ENCODE measurements at places on chromosomes 6 and 20.
A peak's percentile ranks its signal among the peaks of the same experiment; 100 is the strongest.

DNA sequence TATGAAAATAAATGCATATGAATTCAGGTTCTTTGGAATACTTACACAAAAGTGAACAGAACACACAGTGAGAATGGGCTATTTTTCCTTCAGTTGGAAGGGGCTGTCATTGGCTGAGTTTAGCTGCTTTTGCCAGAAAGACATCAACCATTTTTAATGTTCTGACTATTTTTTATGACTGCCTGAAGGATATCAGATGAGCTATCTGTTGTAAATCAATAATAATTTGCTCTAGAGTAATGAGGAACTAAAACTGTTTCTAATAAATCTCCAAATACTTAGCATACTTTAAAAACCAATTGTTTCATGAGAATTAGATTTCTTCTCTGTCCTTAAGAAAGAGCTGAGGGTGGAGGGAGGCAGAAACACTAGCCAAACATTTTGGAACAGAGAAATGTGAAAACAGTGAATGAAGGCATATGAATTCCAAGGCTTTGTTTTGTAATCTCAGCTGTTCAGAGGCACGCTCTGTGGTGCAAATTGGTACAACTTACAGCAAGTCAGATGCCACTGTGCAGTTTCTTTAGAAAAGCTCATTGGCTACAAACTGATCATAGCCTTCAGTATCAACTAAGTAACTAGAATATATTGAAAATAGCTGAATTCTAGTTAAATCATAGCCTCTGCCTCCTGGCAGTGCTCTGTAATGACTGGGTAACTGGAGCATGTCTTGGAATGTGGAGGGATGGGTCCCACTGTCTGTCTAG, 228.9 kb upstream of the JAG1 start:
- DNase-seq: no peak

- DNase-seq: peak; percentile 57
Observed at GRCh38 chr6:166381733-166382499, 824 bp downstream of the MPC1 start.

DNA sequence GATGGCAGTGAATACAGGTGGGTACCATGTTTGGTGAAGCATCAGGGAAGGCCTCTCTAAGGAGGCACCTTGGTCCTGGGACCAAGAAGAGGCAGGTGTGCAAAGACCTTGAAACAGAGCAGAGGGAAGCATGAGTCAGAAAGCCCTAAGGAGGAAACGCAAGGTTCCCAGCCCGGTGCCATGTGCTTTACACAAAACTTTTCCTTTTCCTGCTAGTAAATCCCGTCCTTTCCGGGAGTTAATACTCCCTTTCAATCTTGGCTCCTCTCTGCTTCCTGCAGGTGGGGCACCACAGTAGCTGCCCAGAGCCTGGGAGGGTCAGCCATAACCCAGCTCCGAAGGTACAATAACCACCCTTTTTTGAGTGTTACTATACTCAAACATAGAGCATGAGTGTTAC, 19.4 kb upstream of the SLC23A2 start:
- no peak for DNase-seq

DNA sequence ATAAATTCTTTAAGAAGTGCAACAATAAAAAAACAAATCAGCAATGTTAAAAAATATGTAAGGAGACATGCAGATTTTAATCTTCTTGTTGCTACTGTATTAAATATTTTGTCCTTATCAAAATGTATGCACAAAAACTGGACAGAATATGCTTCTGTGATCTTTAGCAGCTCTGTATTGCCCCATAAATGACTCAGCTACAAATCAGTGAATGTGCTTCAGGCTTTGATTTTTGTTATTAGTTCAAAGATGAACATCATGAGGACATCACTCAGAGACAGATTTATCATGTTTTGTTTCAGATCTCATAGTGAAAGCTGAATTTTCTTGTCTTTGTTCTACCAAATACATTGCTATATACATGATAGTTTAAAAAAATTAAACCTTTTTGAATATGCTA, 312.4 kb downstream of the GRIK2 start:
- no peak for DNase-seq

DNA sequence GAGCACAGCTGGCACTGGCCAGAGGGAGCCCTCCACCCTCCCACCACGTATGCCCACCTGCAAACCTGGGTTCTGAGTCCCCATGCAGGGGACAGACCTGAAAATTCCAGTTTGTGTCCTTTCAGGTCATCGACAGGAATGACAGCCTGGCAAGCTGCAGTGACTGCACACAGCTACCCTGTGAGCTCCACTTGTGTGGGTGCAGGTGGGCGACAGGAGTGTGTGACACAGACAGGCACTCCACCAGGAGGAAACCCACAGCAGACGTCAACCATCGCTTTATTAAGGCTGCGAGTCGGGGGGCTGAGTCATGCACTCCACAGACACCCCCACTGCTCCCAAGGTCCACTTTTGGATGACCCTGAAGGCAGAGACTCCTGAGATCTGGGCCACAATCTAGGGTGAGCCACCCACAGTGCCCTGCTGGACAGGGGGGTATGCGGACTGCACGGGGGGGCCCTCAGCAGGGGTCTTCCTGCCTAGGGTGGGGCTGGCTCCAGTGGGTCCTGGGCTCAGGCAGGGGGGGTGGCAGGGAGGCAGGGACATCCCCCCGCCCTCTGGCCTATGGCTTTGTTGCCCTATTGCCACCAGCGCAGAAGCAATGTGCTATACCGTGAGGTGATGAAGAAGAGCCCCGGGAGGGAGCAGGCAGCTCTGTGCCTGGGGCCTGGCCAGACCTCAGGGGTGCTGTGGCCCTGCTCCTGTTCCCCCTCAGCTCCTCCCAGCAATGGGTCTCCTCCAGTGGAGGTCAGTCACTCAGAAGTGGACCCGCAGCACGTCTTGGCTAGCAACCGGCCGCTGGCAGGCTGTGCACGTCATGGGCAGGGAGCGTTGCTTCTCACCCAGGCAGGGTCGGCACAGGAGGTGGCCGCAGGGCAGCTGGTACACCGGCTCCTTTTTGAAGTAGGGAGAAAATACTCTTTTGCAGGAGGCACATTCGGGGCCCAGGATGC, 25.1 kb upstream of the AVP start:
- no peak for DNase-seq

DNA sequence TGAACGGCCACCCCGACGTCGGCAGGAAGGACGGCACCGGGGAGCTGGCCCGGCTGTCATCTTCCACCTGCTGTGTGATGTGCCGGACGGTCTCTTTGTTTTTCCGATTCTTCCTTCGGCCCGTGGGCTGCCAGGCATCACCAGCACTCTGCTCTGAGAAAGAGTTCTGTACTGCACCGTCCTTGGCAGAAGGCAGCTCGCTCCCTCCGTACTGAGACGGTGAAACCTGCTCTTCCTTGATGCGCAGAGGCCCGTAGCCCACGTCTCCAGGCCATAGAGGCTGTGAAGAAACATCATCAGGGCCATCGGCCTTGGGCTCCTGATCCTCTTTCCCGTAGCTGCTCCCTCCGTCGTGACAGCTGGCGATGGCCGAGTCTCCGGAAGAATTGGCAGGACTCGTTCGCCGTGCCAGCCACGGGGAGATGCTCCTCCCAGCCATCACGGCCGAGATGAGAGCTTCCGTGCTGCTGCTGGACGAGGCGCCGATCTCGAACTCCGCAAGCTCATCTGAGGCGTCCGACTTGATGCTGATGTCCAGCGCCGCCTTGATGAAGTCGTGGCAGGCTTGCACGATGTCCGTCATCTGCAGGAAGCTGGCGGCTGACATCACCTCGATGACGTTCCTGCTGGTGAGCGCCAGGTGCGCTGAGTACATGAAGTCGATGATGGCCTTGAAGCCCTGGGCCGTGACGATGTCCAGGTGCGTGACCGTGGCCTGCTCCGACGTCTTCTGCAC, 41.1 kb downstream of the ZBTB46 start:
- no peak for DNase-seq

DNA sequence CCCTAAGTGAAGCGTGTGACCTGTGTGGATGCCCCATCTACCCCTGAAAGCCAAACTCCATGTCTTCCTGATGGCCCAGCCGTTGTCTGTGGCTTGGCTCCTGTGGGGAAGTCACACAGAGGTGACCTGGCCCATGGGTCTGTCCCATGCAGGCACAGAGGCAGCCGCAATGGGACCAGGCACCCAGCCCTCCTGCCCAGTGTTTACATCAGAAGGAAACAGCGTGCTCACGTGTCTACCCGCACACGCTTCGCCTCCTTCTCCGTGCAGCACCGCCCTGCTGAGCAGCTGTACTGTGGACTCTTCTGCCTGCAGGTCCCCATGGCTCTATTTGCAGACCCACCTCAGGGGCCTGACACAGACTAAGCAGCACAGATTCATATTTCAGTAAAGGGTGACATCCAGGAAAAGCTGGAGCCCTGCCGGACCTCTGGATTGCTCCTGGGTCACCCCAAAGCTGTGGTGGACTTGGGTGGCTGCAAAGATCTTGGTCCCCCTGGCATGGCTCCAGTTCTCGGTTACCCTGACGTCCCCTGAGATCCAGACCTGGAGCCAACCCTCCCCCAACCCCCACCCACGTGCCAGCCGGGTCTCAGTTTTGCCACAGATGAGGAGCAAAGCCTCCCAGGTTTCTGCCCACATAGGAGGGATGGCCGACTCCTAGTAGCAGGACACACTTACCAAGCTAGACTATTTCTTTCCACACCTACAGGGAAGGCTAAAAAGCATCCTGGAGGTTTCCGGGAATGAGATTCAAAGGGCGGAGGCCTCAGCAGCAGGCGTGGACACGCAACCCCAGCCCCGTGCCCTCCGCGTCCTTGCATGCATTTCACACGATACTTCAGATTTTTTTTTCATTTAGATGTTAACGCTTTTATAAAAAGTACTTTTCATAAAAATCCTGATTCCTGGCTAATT, 120.3 kb downstream of the CDH4 start:
- peak; percentile 16 for DNase-seq

GRCh38 chr6:113733381-113733780, 123.8 kb upstream of the MARCKS start:
- no peak for DNase-seq

DNA sequence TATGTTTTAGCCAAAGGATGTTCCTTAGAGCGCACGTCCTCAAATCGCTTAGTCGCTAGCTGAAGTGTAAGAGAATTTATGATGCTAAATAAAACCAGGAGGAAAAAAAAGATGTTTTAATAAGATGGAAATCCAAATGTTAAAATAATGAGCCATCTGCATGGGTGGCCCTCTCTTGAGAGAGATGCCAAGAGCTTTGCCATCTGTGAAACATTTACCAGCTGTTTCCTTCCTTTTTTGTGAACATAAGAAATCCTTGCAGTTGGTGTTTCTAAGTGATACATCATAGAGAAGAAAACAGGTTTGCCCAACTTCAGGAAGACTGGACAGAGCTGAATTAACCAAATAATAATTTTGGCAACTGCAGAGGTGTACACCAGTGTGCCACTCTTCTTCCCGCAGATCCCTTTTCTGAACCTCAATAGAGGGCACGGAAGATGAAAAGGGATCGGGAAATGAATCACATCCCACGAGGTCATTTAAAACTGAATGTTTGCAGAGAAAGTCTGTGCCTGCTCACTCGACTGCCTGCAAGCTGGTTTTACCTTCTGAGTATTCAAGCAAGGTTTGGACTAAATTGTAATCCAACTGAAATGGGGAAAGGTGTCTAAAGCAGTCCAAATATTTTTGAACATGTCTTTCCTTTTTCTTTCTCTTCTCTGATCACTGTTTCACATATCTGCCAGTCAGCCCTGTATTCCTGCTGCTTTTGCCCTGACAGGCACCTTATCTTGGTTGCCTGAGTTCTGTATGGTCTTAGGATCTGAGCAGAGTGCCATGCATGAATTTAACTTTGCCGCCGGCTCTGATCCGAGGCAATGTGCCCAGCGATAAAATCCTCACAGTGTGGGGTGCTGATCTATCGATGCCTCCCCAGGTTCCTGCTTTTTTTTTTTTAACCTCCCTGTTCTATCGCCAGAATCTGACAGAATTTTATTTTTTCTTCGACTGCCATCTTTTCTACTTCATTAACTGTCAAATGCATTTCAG, 35.5 kb upstream of the TSHZ2 start:
- DNase-seq: no peak

- no peak for DNase-seq
Observed at GRCh38 chr20:33249456-33249855, 13.7 kb downstream of the BPIFA1 start.

DNA sequence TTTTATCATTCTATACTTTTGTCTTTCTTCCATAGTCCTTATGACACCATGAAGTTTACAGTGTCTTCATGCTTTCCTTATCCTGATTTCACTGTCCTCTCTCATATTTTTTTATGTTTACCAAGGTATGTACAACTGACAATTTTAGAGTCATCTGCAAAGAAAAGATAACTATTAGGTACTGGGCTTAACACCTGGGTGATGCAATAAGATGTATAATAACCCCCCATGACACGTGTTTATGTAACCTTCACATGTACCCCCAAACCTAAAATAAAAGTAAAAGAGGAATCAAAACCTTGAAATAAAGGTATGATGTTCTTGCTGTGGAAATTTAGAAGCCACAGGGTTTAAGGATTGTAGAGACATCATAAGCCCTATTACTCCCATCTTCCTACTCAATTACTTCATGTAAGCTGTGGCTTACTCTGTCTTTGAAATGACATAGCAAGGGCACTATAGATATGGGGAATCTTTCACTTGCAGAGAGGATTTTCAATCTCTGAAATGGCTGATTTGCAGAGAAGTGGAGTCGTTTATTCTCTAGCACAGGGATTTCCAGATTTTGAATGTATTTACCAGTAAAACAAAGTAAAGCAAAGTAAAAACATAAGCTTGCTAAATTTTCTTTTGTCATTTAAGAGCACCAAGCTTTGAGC, 18.9 kb downstream of the OR2W1 start:
- no peak for DNase-seq

DNA sequence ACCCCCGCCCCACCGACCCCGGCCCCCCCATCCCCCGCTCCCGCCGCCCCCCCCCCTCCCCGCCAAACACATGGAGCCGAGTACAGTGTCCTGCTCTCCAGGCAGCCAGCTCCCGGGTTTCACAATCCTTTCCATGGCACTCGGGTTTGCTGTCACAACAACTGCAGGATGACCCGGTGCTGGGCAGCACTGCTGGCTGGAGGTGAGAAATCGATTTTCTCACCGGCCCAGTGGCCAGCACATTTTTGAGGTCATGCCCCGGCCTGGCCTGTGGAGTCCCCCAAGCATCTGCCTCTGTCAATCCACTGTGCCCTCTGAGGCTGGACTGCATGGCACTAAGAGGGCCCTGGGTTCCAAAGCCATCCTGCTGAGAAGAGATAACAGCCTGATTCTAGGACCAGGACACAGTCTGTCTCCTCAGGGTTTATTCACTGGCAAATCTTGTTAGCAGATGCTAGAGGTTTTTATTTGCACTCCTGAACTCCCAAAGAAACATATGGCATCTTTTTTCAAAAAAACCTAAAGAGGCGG, 129.5 kb downstream of the NFATC2 start:
- DNase-seq: peak; percentile 70

DNA sequence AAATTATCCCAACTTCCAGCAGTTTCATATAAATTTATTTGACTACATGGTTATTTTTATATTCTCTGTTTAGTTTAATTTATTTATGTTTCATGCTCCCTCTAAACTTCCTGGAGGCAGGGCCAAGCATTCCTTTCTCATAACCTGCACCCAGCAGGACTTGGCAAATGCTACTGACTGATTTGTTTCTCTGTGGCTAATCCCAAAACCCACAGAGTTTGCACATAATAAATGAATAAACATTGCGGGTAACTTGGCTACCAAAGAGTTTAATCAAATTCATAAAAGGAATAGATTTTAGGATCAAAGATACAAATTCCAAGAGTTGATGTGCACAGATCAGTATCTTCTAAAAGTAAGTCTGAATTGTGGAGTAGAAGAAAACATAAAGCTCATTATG, 239.5 kb downstream of the SLC35F1 start:
- no peak for DNase-seq

- DNase-seq: no peak
Observed at GRCh38 chr20:4413314-4414049, 308.2 kb upstream of the PRND start.
